ENCODE measurements at places on chromosomes 7 and 10.

DNA sequence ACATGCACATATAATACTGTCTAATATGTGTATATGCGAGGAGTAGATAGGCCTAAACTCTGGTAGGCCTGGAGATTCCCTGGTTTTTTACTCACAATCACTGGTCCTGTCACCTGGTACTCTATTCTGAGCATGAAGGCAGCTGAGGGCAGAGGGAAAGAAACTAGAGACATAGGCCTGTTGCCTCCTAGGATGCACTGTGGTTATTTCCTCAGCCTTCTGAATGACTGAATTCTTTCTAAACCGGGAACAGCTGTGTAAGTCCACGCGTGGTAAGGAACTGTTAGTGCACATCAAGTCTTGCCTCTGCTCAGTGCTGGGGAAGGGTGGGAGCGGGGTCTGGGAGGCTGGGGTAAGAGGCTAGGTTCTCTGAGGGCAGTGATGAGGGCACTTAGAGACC is 7.7 kb downstream of the KAZALD1 start:
- no peak for DNase-seq

- no peak for DNase-seq
Measured at GRCh38 chr10:3737864-3738263, 47.1 kb downstream of the KLF6 start.

- DNase-seq = no peak
Measured at GRCh38 chr7:104123786-104124185, 84.0 kb downstream of the ORC5 start.

- peak; percentile 87 for DNase-seq
Measured at GRCh38 chr10:61063034-61063433, 119.0 kb upstream of the RHOBTB1 start.

GRCh38 chr10:119301397-119301796 is 94.0 kb downstream of the GRK5 start:
- DNase-seq = no peak

GRCh38 chr7:39616138-39616537 is 7.2 kb upstream of the RALA start:
- DNase-seq = no peak

DNA sequence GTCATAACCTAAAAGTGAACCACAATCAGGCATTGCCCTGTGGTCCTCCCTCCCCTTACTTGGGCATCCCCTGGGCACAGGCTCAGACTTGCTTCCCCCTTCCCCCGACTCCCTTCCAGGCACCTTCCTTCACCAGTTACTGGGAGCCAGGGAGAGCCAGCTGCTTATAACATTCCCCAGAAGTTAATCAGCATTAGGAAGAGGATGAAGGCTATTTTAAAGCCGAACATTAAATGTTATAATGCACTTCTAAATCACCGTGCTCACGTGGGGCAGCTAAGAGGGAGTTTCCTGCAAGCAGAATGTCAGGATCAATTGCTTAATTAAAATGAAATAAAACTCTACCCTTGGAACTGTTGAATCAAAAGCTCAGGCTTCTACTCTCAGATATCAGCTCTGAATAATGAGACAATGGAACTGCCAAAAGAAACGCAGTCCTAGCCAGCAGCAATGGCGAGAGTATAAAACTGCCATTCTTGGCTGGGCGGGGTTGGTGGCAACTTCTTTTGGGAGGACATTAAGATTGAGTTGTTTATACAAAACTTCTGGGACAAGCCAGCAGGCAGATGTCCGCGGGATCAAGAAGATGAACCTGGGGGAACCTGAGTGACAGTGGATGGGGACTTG is 169.5 kb downstream of the FANK1 start:
- no peak for DNase-seq

- peak; percentile 89 for DNase-seq
Measured at GRCh38 chr7:50869108-50869725, 86.5 kb upstream of the GRB10 start.

DNA sequence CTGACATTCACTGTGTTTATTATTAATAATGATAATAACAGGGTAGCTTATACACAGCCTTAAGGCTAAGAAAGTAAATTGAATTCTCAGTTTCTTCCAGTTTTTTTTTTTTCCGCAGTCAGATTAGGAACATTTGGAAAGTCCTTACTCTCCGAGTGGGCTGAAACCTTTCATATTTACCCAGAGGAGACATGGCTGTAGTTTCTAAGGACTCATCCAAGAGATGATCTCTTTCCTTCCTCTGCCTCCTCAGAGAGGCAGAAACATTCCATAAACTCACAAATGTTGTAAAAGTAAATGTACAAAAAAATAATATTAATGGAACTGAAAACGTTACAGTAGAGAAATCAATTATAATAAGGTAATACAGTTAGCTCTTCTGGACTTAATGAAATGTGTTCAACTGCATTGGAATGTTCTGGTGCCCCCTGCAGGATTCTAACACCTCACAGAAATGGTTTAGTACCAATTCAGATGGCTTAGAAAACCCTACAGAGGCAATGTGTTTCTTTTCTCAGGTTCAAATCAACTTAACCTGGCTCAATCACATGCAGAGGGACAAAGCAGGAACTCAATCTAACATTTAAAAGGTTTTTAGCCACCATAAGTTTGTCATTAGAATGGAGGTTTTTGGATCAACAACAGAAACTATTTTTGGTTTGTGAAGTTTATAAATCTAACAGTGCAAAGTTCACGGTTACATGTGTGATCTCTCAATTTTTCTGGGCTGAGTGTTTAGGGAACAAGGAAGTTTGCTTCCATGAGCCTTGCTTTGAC is 71.7 kb downstream of the ICA1 start:
- peak; percentile 90 for DNase-seq

DNA sequence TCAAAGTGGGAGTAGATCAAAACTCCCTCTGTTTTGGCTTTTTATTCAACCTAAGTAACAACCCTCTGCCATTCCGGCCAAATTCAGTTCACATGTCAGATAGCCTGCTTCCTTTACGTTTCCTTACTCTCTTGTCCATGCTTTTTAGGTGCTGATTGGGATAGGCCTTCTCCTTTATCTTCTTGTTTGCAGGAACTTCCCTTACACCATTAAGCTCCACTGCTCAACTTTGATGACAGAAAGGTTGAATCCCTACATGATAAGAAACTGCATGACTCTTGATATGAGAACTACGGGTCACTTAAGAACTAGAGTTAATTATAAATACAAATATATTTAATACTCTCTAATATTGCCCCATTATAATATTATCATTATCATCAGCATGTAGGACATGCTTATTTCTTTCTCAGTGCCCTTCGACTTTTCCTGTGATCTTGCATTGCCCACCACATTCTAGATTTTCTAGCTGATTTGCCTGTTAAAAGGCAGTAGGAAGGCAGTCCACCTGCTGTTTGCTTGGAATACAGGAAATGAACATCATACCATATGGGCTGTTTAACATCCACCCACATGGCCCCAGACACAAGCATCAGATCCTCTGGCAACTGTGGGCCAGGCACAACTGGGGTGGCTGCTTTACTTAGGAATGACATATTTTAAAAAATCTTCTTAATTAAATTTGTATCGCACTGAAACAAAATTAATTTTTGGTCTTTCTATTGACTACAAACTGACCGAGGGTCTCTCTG is 59.7 kb upstream of the CCDC6 start:
- no peak for DNase-seq

GRCh38 chr7:137592232-137592896 is 248.8 kb upstream of the PTN start:
- peak; percentile 76 for DNase-seq

DNA sequence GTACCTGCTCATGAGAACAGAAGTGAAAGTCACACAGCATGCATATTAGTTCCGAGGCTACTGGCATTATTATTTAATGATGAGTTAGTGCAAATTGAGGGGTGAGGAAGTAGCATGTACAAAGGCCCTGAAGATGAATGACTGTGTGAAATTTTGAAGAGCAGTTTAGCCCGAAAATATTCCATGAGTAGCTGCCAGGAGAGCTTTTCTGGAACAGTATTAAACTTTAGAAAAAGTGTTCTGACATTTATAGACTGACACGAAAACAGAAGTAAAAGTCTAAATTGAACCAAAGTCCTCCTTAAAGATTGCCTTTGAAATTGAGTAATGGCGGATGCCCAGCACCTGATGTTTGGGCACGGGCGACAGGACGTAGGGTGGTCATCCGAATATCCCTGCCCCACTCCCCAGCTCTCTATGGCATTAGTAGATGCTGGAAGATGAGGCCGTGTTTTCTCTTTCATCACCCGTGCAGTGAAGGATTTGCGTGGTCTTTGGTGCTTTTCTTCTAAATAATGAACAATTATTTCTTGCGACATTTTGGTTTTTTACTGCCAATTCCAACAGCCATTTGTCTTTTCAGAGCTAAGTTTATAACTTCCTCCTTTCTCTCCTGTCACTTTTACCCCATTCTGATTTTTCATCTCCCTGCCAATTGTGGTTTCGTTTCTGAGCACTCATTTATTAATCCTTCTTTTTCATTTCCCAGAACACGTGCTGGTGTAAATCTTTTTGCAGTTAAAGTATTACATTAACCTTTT is 192.6 kb downstream of the MGMT start:
- no peak for DNase-seq

- DNase-seq = no peak
Measured at GRCh38 chr7:1897861-1898627, 228.0 kb downstream of the ELFN1 start.

DNA sequence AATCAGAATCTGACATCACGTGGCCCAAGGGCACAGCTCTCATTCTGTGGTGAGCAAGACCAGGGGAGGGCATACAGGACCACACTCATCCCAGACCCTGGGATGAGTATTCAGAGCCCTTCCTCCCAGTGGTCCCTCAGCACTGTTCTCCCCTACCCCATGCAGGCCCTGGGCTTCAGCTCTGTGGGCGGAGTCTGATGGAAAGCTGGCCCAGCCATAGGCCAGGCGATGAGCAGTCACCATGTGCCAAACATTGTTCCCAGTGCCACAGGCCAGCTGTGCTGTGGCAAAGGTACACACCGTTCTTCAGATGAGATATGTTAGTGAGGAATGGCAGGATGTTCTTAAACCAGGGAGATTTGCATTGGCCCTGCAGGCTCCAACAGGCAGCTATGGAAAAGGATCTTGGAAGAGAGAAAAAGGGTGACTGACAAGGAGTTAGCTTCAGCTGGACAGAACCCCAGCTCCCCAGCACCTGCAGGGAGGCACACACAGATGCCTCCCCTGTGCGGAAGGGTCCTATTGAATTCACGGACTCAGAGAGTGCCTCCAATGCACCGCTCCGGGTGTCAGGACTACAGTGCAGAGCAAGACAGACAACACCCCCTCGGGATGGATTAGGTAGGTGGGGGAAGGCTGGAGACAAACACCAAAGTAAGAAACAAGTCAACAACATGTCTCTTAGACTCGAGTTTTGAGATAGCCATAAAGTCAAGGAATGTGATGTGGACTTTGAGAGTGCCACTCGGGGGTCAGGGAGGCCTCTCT is 596.0 kb upstream of the MGMT start:
- no peak for DNase-seq

GRCh38 chr10:22049635-22050034 is 46.1 kb upstream of the DNAJC1 start:
- DNase-seq = no peak

GRCh38 chr7:155338632-155339320 is 41.1 kb downstream of the INSIG1 start:
- no peak for DNase-seq

GRCh38 chr7:2722591-2722990 is 34.6 kb downstream of the AMZ1 start:
- DNase-seq = no peak

GRCh38 chr10:55631071-55631654 is 729.9 kb downstream of the ZWINT start:
- DNase-seq = peak; percentile 50

DNA sequence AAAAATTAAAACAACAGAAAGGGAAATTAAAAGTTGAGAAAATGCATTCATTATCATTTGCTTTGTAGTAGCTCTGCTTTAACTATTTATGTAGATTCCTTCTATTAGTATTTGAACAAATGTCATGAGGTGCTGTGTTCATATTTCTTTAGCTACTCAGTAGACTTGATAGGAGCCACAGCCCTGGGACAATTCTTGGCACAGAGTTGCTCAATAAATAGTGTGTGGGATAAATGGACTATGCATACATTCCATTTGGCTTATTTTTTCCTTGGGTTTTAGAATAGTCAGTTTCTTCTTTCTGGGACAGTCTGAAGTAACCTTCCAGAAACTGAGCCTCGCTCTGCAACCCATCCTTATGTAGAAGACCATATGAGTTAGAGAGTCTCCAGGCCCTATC is 13.4 kb downstream of the RPP30 start:
- no peak for DNase-seq

DNA sequence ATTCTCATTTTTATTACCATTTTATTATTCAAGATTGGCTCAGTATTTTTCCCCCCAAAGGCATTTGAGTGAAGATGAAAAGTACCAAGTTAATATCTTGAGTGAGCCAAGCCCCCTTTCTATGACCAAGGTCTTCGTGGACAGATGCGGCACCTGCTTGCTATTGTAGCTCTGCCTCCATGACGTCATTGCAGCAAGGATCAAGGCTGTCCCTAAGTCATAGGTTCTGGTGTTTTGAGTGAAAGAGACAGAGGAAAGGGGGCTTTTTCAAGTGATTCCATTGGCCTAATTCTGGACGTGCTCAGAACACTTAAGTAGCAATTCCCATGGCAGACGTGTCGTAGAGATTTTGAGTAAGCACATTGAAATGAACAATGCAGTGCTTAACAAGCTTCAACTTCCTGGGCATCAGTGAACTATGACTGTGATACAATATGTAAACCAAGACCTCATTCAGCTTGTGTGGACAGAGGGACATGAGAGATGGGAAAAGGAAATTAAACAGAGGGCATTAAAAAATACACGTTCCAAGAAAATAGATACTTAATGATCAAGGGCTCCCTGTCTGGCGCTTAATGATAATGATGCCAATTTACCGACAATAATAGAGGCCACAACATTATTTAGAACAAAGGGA is 248.7 kb upstream of the NPVF start:
- no peak for DNase-seq

- DNase-seq = no peak
Measured at GRCh38 chr10:91206427-91206826, 14.0 kb upstream of the PCGF5 start.

- no peak for DNase-seq
Measured at GRCh38 chr7:120955577-120956149, 5.1 kb downstream of the ING3 start.

DNA sequence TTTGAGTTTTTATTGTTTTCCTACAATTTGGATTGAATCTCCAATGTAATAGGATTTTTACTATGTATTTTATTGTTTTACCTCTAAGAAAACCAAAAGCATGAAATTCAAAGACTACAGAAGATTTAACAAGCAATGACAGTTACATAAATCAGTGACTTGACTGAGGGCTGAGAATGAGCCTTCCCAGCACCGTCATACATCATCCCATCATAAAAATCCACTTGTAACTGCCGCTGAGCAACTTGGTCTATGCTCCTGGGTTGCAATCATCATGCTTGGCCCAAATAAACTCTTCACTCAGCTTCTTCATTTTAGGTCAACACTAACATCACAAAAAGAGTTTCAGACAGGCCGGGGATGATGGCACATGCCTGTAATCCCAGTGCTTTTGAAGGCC is 13.5 kb downstream of the LARP4B start:
- DNase-seq = no peak

DNA sequence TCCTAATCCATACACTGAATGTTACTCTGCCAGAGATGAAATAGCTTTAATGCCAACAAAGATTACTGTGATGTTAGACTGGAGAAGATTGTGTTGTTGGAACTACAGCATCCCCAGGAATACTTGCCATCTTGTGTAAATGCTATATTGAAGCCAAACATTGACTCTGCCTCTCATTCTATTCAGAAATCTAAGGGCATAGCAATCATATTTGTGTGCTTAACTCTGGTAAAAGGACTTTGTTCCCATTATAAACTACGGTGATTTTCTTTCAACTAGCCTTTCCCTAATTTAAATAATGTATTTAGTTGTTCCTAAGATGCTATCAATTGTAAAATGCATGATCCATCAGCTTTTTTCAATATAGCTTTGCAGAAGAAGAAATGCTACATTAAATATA is 498.4 kb upstream of the LRRN3 start:
- DNase-seq = no peak

Measured in pons (tissue), 1 donor.